ENCODE measurements at places on chromosomes 11 and 22.

DNA sequence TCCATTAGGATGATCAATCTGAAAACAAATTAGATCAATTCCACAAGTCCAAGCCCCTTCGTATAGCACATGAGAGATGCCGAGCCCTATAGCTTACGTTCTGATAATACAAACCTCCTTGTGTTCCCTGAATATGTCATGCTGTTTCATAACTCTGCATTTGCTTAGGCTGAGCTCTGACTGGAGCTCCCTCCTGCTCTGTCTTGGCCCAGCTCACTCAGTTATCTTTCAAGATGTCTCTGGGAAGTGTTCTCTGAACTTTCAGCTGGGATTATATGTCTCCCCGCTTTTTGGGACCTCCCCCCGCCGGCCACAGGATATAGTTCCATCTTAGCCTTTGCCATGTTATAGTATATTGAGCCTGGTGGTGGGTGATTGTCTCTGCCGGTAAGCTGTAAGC lies 44.0 kb downstream of the FDX1 start:
- no peak for DNase-seq

GRCh38 chr11:118656563-118657165 lies 22.8 kb downstream of the TREH start:
- DNase-seq, result no peak

GRCh38 chr11:76785513-76785912 lies 2.4 kb downstream of the TSKU start:
- no peak for DNase-seq

DNA sequence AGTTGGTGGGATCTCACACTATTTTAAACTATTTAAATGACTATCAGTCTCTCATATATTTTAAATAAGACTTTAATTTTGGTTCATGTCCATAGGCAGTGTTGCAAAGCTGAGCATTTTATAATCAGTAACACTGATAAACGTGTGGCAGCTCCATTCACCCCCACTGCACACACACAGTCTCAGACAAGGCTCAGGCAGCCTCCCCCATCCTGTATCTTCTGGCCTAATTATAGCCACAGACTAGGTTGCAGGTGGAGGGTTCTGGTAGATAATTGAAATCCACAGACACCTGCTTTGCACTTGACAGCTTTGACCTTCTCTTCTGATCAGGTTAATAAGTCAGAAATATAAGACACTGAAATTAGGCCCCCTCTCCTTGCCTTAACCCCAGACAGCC lies 118.5 kb upstream of the LDLRAD3 start:
- no peak for DNase-seq

DNA sequence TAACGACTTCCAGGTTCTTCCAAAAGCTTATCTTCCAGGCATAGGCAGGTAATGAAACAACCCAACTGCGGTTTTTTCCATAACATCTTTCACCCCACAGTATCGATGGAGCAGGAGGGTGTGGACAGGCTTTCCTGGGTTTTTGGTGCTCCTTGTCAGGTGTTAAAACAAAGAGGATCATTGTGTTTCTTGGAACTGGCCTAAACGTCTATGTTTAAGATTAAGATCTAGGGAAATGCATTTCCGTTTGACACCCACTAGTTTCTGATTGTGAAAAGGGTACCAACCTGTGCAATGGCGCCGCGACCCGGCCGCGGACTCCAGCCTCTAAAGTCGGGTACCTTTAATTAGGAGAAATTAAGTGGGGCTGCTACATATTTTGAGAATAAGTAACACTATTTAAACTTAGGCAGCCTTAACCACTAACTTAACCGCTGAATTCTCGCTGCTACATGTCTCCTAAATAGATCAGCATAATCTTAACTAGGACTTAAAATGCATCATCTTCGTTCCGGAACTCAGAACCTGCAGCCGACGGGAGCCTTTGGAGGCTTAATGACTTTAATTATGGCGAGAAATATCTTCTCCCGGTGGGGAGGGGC lies 31.5 kb downstream of the C22orf31 start:
- no peak for DNase-seq

GRCh38 chr11:102494216-102494615 lies 36.3 kb downstream of the MMP7 start:
- no peak for DNase-seq

GRCh38 chr11:117664897-117665296 lies 132.1 kb downstream of the DSCAML1 start:
- no peak for DNase-seq

DNA sequence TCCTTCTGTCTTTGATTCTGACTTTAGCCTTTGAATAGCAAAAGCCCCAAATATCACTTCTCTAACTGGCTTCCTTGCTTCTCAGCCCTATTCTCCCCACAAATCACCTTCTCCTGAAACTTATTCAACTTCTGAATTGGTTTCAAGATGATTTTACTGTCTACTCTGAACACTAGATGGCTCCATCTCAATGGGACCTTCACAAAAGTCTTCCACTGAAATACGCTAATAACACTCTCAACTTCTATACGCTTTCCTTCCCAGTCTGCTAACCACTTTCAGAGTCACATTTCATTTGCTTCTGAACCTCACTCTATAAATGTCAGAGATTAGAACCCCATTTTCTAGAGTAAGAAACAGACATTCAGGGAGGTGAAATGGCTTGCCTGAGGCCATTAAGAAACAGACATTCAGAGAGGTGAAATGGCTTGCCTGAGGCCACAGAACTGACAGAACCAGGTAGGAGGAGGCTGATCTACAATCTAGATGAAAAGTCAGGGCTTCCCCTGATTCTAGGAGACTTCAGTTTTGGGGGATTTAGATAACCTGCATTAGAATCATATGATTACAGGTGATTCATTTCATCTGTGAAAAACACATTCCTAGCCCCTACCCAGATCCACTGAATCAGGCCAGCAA lies 20.6 kb downstream of the MORC2 start:
- DNase-seq, result no peak

GRCh38 chr11:77035039-77035438 lies 841 bp downstream of the B3GNT6 start:
- no peak for DNase-seq

GRCh38 chr11:132127900-132128288 lies 757.5 kb downstream of the NTM start:
- DNase-seq, result no peak

- peak; percentile 73 for DNase-seq
Observed at GRCh38 chr11:44911029-44911814, 39.5 kb downstream of the TP53I11 start.

- DNase-seq, result no peak
Observed at GRCh38 chr11:21774212-21774611, 418.7 kb upstream of the ANO5 start.

DNA sequence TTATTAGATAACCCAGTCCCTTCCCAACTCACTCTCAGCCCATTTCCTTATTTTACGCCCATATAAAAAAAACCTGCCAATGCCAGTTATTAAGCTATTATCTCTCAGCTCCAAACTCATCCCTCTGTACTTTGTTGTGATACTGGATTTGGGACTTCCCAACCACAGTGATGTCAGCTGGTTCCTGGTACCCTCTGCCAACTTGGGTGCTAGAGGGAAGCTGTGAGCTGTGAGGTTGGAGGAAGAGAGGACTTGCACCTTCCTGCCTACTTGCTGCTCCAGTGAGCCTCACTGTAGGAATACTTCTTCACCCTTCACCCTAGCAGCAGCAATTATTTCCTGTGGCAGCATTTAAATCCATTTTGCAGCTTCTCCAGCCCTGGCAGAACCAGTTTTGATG lies 19.2 kb upstream of the CSF2RB start:
- no peak for DNase-seq

DNA sequence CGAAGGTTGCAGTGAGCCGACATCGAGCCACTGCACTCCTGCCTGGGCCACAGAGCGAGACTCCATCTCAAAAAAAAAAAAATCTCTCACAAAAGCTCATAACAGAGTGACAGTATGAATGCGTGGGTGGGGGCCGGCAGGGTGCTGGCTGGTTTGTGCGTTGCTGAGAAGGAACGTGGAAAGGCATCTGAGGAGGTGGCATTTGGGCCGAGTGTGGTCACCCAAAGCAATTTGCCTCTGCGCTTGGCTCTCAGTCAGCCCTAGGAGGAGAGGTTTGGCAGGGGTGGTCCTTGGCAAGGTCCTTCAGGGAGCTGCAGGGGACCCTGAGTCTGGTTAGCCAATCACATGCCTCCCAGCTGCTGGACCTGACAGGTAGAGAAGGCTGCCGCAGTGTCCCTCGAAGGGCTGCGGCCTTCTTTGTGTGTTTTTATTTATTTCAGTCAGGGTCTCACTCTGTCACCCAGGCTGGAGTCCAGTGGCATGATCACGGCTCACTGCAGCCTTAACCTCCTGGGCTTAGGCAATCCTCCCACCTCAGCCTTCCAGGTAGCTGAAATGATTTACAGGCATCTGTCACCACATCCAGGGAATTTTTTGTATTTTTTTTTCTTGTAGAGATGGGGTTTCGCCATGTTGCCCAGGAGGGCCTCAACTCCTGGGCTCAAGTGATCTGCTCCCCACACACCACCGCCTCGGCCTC lies 23.5 kb upstream of the OSBPL5 start:
- no peak for DNase-seq

DNA sequence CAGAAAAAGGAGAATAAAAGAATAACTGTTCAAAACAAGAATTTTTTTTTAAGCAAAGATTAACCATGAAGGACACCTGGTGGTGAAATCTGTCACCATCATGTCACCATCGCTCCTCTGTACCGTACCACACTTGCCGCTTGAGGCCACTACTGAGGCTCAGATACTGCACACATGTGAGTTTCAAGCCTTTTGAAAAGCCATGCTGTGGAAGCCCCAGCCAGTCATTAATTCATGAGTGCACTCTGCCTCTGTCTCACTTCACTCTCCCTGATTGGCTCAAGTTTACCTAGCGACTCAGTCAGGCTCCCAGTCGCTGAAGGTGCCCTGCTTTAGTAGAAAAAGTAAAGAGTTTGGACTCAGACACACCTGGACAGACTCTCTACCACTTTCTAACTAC lies 6.6 kb upstream of the MS4A12 start:
- DNase-seq, result no peak

GRCh38 chr11:38937709-38938108 lies 2339.7 kb upstream of the RAG2 start:
- no peak for DNase-seq

DNA sequence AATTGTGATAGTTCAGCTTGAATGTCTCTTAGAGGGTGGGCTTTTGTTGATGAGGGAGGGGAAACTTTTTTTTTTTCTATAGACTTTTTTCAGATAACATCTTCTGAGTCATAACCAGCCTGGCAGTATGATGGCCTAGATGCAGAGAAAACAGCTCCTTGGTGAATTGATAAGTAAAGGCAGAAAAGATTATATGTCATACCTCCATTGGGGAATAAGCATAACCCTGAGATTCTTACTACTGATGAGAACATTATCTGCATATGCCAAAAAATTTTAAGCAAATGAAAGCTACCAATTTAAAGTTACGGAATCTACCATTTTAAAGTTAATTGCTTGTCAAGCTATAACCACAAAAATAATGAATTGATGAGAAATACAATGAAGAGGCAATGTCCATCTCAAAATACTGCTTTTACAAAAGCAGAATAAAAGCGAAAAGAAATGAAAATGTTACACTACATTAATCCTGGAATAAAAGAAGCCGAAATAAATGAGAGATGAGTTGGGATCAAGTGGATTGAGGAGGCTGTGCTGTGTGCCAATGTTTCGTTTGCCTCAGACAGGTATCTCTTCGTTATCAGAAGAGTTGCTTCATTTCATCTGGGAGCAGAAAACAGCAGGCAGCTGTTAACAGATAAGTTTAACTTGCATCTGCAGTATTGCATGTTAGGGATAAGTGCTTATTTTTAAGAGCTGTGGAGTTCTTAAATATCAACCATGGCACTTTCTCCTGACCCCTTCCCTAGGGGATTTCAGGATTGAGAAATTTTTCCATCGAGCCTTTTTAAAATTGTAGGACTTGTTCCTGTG lies 3.9 kb downstream of the MALAT1 start:
- no peak for DNase-seq

DNA sequence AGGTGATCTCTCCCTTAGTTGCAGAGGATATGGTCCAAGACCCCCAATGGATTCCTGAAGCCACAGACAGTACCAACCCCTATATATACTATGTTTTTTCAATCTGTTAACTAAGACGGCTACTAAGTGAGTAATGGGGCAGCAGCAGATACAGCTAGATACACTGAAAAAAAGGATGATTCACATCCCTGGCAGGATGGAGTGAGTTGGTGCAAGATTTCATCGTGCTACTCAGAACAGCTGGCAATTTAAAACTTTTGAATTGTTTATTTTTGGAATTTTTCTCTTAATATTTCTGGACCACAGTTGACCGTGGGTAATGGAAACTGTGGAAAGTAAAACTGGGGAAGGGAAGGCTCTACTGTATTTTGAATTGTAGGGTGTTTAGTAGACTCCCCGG lies 17.0 kb upstream of the TMEM218 start:
- DNase-seq, result no peak

- DNase-seq, result no peak
Observed at GRCh38 chr11:45812581-45813548, 7.9 kb downstream of the SLC35C1 start.

GRCh38 chr11:3946455-3947017 lies 91.1 kb downstream of the STIM1 start:
- DNase-seq, result no peak

- DNase-seq, result no peak
Observed at GRCh38 chr11:62499944-62500649, 46.5 kb downstream of the AHNAK start.

DNA sequence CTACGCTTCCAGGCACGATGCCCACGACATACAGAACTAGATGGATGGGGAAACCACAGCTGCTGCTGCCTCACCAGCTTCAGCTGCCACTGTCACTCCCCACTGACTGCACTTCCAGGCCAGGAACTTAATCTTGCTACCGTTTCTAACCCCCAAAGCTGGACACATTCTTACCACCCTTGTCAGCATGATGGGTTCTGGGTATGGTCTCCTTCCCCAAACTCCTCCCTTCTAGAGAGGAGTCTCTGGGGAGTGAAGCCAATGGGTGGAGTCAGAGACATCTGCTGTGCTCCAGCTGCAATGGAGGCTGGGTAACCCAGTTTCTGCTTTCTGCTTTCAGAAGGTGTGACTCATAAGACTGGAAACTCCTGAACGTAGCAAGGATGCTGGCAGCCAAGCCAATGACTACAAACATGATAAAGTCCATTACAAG lies 87.0 kb upstream of the THY1 start:
- DNase-seq, result no peak

DNA sequence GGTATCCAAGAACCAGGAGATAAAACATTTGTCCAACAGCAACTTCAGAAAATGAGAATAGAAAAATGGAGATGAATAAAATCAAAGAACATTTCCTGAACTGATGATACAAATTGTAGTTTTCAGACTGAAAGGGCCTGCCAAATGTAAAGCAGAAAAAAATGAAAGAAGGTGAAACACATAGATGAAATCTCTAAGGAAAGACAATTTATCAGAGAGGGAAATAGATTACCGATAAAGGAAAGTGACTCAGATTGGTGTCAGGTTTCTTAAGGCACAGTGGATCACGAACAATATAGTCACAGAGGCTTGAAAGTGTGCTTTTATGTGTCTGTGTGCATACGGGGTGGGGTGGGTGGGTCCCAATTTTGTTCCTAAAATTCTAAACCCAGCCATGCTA lies 4.1 kb upstream of the STT3A start:
- no peak for DNase-seq

- DNase-seq, result no peak
Observed at GRCh38 chr22:38732251-38732815, 23.5 kb downstream of the SUN2 start.

Data from NCI-H1048 (cell line).